Breast epithelium (tissue), 4 donors: ENCODE measurements at places on chromosomes 6 and 20. TPM values are rescaled to one million over a fixed set of nuclear protein-coding genes. Genes with fewer than 3 reads are reported as not detected.

The SIRPD gene
- total RNA-seq, result not detected

The HNF4A gene
- not detected for total RNA-seq

The GFOD1 gene
- 11.6 TPM for total RNA-seq

The LHFPL5 gene
- not detected for total RNA-seq

The RBPJL gene
- total RNA-seq, result not detected

GRCh38 chr20:22827916-22828315 lies 207.2 kb upstream of the SSTR4 start:
- DNase-seq, result no peak

DNA sequence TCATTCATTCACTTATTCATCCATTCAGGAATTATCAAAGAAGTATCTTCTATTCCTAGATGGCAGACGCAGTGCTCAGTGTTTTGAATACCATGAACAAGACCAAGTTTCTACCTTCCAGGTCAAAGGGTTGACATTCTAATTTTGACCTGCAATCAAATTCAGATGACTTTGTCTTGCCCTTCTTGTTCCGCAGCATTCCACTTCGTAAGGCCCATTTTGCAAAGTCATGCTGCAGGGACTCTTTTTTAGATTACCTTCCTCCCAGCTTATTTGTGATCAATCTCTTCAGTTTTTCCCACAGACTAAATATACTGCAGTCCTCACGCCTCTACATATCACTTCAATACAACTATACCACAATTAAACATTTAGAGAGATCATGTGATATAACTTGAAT lies 7.1 kb upstream of the TAAR1 start:
- no peak for DNase-seq

- DNase-seq, result no peak
These were observed 63.9 kb downstream of the MAP7 start for GRCh38 chr6:136486357-136486756.

- DNase-seq, result no peak
These were observed 66.5 kb upstream of the RNF146 start for GRCh38 chr6:127200114-127200513.

DNA sequence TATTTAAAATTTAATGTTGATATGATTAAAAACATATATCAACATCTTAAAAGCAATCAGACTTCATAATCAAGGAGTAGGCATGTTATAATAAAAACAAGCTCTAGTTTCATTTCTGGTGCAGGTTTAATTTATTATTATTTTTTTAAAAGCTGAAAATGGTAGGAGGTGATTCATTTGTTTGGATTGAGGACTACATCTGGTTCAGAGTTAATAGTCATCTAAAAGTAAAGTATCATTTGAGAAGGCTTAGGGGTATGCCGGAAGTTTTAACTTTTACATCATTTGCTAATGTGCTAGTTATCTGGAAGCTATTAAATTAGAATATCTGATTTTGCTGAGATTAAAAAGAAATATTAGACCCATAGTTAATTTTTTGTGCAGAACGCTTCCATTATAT lies 169.5 kb upstream of the LAMA2 start:
- DNase-seq, result no peak

DNA sequence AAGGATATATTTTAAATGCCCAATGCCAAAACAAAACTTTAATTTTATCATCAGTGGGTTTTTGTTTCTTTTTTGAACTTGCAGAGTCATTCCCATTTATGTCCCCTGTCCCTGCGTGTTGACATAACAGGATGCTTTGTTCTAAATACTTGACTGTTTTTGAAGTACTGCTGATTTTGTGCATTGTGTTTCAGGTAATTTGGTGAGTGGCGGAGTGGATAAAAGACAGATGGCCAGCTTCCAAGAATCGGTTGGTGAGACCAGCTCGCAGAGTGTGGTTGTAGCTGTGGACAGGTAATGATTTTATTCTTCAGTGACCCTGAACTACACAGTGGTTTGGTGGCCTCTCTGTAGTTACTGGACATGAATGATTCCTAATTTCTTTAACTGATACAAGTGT lies 50.5 kb upstream of the CSE1L start:
- no peak for DNase-seq

- no peak for DNase-seq
These were observed 169.6 kb upstream of the EYS start for GRCh38 chr6:65876668-65877067.

DNA sequence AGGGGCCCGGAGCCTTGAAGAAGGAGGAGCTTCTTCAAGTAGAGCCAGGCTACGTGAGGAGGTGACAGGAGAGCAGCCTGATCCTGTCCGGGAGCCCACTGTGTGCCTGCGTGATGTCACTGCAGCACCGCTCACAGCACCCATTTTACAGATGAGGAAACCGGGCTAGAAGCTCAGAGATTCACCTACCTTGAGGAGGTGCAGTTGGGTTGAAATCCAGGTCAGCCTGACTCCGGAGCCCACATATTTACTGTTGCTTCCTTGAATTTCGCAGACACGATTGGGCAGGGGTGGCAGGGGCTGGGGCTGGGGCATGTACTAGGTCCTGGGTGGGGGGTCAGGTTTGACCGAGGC lies 12.5 kb downstream of the VSTM2L start:
- DNase-seq, result no peak

- no peak for DNase-seq
These were observed 90.5 kb upstream of the THBS2 start for GRCh38 chr6:169343886-169344749.

DNA sequence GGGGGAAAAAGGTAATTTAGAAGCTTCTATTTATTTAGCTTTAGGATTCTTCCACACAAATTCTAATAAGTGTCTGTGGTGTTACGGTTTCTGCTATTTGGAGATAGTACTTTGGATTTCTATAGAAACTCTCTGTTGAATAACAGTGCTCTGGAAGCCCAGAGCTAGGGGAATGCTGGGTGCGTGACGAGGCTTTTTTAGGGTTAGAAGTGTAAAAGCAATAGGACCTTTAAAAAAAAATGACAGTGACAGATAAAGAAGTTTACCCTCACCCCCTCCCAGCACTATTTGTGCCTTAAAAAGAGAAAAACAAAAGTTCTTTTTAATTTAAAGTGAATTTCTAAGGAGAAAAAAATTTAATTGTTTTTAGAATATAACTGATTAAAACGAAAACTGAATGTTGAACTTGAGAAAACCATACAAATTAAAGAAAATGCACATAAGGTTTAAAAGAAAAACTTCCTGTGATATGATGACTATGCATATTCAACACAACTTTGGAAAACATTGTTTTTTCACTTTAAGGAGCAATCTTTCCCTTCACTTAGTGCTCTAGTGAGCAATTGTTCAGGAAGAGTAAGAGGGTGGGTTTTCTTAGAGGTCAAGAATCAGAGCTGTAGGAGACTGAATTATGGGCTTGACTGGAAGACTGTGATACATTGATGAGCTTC lies 89.6 kb upstream of the RIPOR2 start:
- no peak for DNase-seq
